ENCODE measurements at places on chromosomes 4 and X.

DNA sequence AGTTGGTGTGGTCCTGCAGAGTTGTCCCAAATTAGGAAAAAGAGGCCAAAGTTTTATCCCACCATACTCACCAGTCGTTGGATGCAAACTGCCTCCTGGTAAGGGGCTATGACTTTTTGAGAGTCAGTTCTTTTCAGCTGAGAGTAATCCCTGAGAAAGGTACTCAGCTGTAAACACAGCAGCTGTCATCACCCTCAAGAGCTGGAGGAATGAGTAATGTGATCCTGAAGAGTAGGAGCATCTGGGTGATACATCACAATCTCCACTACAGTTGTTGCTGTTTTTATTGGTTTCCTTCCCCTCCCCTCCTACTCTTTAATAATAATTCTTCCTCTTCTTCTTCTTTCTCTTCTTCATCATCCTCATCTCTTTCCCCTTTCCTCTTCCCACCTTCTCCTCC is 5.7 kb downstream of the MAGEE1 start:
- H3K27me3 ChIP-seq: no peaks in the 10 kb centered on the region
- H3K27ac ChIP-seq: no peak overlapping the region
- no peak for DNase-seq
- no peak overlapping the region for H3K4me3 ChIP-seq

GRCh38 chr4:66430856-66431255 is 760.6 kb upstream of the EPHA5 start:
- H3K4me3 ChIP-seq: no peak overlapping the region
- no peaks in the 10 kb centered on the region for H3K36me3 ChIP-seq

GRCh38 chrX:104084534-104085277 is 8.7 kb upstream of the TMSB15C start:
- H3K27ac ChIP-seq: no peak overlapping the region
- no peaks in the 10 kb centered on the region for H3K27me3 ChIP-seq
- no peak overlapping the region for H3K4me3 ChIP-seq
- H3K4me1 ChIP-seq: no peaks in the 10 kb centered on the region
- DNase-seq: no peak
- H3K36me3 ChIP-seq: no peaks in the 10 kb centered on the region

DNA sequence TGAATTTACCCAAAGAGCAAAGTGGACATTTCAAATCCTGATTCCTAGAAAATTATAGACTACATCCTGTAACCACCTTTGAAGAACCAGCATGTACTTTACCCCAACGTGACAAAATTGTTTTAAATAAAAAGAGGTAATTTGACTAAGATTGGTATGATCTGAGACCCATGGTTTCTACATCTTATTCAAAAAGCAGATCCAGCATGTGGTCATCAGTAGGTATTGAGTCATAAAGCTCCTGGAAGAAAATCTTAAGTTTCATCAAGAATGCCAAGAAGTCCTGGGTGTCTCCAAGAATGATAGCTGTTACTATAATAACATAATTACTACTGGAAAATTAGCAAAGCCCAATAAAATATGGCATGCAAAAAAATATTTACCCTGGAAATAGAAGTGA is 61.8 kb downstream of the NFKB1 start:
- no peak for DNase-seq
- no peak overlapping the region for H3K27ac ChIP-seq
- no peaks in the 10 kb centered on the region for H3K27me3 ChIP-seq
- H3K4me1 ChIP-seq: no peaks in the 10 kb centered on the region
- H3K36me3 ChIP-seq: peaks cover 4% of the 10 kb centered on the region

DNA sequence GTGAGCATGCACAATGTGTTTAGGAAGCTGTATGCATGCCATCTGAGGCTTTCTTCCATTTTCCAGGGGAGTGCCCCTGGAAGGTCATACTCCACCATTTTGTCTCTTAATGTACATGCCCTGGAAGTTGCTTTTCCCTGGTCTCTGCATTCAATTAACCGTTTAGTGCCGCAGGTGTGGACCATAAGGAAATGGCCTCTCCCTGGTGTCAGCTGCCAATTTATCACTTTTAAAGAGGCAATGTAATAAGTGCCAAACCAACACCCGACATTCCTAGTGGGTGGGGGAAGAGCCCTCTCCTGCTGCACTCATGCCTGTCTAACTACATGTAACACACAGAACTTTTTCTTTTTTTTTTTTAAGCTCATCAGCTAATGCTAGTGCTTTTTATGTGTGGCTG is 7.1 kb upstream of the BST1 start:
- H3K36me3 ChIP-seq: no peaks in the 10 kb centered on the region
- no peak for DNase-seq
- peaks cover 9% of the 10 kb centered on the region for H3K4me1 ChIP-seq
- no peaks in the 10 kb centered on the region for H3K27me3 ChIP-seq
- H3K4me3 ChIP-seq: no peak overlapping the region

GRCh38 chr4:163923092-163923491 is 428.6 kb downstream of the TMA16 start:
- no peak for DNase-seq
- H3K4me1 ChIP-seq: no peaks in the 10 kb centered on the region
- H3K36me3 ChIP-seq: no peaks in the 10 kb centered on the region
- H3K27ac ChIP-seq: no peak overlapping the region
- H3K4me3 ChIP-seq: no peak overlapping the region

GRCh38 chr4:36308150-36308549 is 26.7 kb downstream of the DTHD1 start:
- H3K4me1 ChIP-seq: no peaks in the 10 kb centered on the region
- H3K4me3 ChIP-seq: no peak overlapping the region
- DNase-seq: no peak
- H3K27ac ChIP-seq: no peak overlapping the region
- H3K27me3 ChIP-seq: no peaks in the 10 kb centered on the region
- H3K36me3 ChIP-seq: no peaks in the 10 kb centered on the region

DNA sequence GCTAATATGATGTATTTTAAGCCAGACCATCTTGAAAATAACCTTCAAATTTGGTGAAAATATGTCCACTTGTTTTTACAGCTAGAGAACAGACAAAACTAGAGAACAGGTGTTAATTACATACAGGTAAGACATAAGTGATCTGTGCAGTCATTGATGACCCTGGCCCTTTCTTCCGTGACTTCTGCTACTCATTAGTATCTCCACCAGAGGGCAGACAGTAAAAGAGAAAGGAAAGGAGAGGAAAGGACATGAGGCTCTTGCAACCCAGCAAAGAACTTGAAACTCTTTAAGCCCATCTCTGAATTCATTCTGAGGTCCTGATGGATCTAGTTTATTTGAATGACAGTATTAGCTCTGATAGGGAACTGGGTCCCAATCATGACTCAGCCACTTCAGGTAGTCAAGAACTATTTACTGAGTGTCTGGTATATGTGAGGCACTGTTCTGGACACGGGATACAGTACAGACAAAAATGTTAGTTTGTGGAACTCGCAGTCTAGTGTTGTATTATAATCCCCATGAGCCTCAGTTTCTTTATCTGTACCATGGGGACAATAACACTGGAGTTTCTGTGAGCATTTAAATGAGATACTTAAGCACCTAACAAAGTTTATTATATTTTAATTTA is 121.0 kb upstream of the TEX13D start:
- H3K36me3 ChIP-seq: no peaks in the 10 kb centered on the region
- DNase-seq: no peak
- H3K27me3 ChIP-seq: no peaks in the 10 kb centered on the region
- no peak overlapping the region for H3K4me3 ChIP-seq
- H3K4me1 ChIP-seq: peaks cover 5% of the 10 kb centered on the region

DNA sequence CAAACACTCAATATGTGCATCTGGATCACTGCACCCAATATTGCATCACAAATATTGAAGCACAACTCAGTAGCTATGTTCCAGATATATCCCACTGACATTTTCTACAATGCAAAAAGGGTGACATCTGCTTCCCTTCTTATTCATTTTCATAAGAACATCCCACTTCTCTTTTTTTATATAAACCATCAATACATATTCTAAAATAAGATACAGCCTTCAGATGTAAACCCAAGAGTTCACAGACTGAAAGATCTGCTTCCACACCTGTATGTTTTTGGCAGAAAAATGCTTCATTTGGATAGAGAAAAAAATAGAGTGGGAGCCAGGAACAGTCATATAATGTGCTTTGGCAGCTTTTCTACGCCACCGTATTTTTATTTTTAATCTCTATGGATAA is 815.6 kb upstream of the ADGRL3 start:
- no peaks in the 10 kb centered on the region for H3K36me3 ChIP-seq
- H3K27ac ChIP-seq: no peak overlapping the region
- H3K4me3 ChIP-seq: no peak overlapping the region
